ENCODE measurements at places on chromosomes 6 and 20.

DNA sequence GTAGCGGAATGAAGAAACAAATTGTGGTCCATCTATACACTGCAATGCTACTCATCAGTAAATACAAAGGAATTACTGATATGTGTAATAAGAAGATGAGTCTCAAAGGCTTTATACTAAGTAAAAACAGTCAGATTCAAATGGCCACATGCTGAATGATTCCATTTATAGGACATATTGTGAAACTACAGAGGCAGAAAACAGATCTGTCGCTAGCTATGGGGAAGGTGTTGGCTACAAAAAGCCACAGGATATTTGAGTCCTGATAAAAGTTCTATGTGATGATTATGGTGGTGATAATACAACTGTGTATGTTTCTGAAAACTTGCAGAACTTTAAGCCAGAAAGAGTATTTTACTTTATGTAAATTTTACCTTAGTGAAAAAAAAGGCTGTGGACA, 313.2 kb downstream of the HDGFL1 start:
- DNase-seq: no peak

DNA sequence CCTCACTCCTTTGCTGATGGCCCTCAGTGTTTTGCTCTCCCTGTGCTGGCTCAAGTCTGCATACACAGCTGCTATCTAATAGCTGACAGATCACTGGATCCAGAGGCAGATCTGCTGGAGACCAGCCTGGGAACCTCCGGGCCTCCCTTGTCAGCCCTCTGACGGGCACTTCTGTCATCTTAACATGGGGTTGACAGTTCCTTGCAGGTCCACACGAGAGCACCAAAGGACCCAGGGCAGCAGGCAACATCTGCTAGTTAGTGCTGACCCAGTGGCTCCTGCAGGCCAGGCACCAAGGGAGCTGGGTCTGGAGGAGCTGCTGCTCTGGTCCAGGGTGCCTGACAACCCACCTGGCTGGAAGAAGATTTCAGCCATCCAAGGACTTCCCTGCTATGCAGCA, 208.1 kb downstream of the UST start:
- DNase-seq: no peak

GRCh38 chr6:44221291-44221960, 2.0 kb upstream of the SLC29A1 start:
- DNase-seq: peak; percentile 74

- no peak for DNase-seq
Measured at GRCh38 chr6:136657666-136658065, 107.4 kb upstream of the MAP7 start.

- DNase-seq: no peak
Measured at GRCh38 chr6:170456886-170457698, 96.0 kb downstream of the PSMB1 start.

GRCh38 chr6:133132466-133132971, 108.6 kb upstream of the EYA4 start:
- no peak for DNase-seq

GRCh38 chr20:41432746-41433145, 66.1 kb upstream of the EMILIN3 start:
- no peak for DNase-seq

GRCh38 chr20:44354979-44355497, 461 bp upstream of the HNF4A start:
- DNase-seq: no peak

- DNase-seq: no peak
Measured at GRCh38 chr6:42751055-42751454, 5.2 kb upstream of the TBCC start.

DNA sequence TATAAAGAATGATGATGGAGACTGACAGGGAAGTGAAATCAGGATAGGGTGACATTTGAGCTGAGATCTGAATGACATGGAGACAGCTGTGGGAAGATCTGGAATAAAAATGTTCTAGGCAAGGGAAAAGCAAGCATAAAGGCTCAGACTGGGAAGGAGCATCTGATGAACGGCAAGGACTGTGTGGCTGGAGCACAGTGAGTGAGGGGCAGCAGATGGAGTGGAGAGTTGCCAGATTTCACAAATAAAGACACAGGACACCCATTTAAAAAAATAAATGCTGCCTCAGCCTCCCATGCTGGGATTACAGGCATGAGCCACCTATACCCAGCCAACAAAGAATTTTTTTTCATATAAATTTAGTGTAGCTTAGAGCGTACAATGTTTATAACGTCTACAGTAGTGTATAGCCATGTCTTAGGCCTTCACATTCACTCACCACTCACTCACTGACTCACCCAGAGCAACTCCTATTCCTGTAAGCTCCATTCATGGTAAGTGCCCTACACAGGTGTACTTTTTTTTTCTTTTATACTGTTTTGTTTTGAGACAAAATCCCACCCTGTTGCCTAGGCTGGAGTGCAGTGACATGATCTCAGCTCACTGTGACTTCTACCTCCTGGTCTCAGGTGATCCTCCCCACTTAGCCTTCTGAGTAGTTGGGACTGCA, 2.4 kb upstream of the ZBTB24 start:
- no peak for DNase-seq

GRCh38 chr6:108944707-108945680, 96.8 kb downstream of the ARMC2 start:
- DNase-seq: no peak

GRCh38 chr20:13875265-13875811, 90.5 kb downstream of the NDUFAF5 start:
- DNase-seq: no peak

DNA sequence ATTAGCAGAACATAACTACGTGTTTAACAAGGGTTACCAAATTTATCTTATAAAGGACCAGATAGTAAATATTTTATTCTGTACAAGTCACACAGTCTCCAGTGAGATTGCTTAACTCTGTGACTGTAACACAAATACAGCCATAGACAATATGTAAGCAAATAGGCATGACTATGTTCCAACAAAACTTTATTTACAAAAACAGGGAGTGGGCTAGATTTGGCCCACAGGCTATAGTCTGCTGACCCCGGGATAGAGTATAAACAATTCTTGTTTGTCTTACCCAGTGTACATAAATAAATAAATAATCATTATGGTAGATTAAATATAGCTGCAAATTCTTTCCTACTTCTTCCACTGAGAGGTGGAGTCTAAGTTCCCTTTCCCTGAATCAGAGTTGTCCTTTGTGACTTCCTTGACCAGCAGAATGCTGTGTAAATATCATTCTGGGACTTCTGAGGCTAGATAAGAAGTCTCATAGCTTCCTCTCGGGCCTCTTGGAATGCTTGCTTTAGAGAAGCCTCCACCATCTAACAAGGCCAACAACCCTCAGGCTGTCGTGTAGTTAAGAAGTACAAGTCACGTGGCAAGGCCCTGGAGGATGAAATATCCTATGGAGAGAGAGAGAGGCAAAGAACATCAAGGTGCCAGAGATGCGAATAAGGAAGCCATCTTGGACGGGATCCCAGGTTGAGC, 59.1 kb upstream of the TMEM244 start:
- no peak for DNase-seq

- no peak for DNase-seq
Measured at GRCh38 chr20:36852187-36852586, 23.8 kb upstream of the TLDC2 start.

GRCh38 chr6:35007016-35007415, 118.0 kb downstream of the ANKS1A start:
- no peak for DNase-seq

GRCh38 chr6:4017834-4018170, 61.1 kb downstream of the FAM217A start:
- no peak for DNase-seq
